Activated CD8-positive, alpha-beta memory T cell treated with anti-CD3 and anti-CD28 coated beads for 24 hours (primary cell): ENCODE measurements at places on chromosomes 5 and 9.
A peak's percentile ranks its signal among the peaks of the same experiment; 100 is the strongest.

- DNase-seq: no peak
Observed at GRCh38 chr5:111765613-111766571, 8.9 kb upstream of the NREP start.

DNA sequence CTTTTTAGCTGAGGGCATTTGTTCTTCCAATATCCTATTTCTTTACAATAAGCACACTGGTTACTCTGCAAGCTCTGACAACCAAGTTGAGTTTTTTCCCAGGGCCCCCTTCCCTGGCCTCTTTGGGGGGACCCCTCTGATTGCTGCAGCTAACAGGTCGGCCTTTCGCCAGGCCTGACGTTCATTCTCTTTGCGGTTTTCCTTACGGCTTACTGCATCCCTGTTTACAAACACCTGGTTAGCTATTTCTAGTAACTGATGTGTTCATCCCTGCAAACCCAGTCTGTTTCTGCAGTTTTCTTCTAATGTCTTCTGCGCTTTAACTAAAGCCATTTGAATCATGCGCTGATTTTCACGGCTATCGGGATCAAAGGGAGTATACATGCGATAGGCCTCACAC is 37.5 kb upstream of the PPP1R26 start:
- DNase-seq: no peak

DNA sequence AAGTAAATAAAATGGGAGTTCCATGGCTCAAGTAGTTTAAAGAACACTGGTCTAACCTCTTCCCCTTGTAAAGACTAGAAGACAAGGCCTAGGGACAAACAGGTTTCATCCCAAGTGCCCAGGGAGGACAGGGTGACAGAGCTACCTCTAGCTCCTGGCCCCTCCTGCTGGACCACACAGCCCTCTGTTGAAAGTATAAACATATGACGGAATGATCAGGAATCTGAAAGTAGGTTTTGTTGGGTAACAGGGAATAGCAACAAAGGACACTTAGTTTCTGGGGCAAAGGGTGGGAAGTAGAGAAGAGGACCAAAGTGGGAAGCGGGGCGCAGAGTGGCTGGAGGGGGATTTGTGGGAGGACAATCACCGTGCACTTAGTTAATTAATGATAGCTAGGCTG is 67.0 kb upstream of the DAB2IP start:
- DNase-seq: no peak

DNA sequence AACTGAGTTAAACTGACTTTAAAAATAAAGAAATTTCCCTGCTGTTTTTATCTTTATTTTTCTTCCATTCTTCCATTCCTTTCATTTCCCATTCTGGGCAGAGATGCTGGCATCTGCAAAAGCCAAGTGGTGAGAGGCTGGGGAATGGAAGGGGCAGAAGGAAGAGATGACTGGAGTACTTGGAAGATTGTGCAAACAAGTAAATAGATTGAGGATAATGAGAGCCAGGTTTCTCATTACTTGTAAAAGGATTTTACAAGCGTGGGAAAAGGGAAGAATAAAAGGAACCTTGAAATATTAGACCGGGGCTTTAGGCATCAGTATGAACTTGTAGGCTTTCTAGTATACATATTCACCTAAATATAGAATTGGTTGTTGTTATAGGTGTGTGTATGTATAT is 341.2 kb downstream of the CAAP1 start:
- no peak for DNase-seq

DNA sequence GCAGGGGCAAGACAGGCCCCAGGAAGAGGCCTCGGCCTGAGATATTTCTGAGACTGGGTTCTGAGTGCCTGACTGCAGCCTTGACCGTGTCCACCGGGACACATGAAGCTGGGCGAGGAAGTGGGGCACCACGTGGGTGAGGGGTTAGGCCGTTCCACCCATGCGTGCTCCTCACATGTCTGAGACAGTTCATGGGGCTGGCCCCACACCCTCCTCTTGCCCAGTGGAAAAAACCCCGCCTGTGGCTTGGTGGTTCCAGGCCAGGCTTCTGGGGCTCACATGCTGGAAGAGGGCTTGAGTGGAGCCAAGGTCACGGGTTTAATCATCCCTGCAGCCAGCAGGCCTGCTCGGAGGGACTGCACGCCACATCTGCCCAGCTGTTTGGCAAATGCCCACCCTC is 11.4 kb downstream of the HMCN2 start:
- DNase-seq: no peak

- DNase-seq: no peak
Observed at GRCh38 chr9:23492126-23493002, 333.7 kb downstream of the ELAVL2 start.

- DNase-seq: no peak
Observed at GRCh38 chr5:43573058-43573457, 16.2 kb upstream of the PAIP1 start.

DNA sequence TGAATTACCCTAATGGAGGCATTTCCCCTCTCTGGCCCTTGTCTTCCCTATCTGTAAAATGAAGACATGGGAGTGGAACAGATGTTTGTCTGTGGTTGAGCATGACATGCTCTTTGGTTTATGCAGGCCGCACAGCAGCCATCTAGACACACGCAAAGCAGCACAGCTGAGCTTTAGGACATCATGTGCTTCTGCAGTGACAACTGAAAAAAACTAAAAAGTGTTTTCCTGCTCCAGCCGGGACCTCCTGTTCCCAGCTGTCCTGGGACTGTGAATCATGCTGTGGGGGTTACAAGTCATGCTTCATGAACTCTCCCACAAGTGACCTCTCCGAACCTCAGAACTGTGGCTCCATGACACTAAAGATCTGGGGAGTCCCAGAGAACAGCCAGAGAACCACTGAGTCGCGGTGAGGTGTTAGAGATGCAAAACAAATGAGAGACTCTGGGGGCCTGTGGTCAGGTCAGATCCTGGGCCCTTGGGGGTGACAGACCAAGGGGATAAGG is 1.7 kb downstream of the SMIM3 start:
- DNase-seq: peak; percentile 70

GRCh38 chr9:113179839-113180238 is 29.0 kb downstream of the SLC31A2 start:
- DNase-seq: no peak

- DNase-seq: no peak
Observed at GRCh38 chr5:168903061-168903460, 323.9 kb upstream of the PANK3 start.

GRCh38 chr5:1077491-1078020 is 34.3 kb downstream of the SLC12A7 start:
- DNase-seq: no peak

DNA sequence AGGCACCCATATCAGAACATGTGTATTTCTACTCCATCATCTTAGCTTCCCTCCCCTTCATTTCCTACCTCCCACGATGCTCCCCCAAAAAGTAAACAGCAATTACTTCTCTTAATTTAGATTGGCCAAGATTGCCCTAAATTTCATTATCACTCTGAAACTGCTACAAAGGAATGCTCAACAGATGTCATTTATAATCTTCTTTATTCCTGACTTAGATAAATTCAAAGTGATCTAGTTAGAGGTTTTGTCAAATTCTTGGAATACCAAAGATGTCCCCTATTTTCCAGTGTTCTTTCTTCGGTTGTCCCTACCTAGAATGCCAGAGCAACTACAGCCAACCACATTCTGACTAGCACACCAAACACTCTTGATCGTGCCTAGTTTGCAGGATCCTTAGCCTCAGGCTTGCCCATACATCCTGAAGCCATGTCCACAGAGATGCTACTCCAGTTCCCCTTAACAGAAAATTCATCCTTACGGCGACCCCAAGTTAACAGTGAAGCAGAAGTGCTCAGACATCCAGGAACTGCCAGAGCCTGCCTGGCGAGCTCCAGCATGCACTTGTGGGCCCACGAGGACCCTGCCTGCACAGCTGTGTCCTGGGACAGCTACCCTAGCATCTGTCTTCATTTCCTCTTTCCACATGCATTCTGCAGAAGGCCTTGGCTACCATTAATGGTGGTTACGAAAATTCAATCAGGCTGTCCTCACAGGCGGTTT is 31.6 kb downstream of the DAP start:
- no peak for DNase-seq

- no peak for DNase-seq
Observed at GRCh38 chr5:157050050-157050449, 8.9 kb downstream of the HAVCR1 start.

GRCh38 chr5:22842574-22842973 is 10.6 kb downstream of the CDH12 start:
- no peak for DNase-seq

DNA sequence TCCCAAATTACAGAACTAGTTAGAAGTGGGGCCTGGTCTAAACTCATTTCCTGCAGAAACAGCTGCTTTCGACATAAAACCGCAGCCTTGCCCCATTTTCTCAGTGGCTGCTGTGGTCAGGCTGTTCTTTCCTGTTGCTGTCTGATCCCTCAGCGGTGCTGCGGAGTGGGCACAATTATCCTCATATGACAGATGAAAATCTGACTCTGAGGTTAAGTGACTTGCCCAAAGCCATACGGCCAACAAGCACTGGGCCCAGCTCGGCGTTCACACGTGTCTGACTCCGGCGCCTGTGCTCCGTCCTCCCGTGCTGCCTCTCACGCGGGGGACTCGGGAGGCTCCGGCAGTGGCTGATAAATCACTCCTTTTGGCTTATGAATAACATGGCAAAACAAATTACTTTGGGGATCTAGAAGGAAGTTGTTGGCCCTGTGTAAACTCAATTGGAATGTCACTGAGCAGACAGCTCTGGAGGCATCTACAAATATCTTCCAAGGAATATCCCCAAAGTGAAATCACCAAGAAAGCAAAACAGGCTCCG is 142.6 kb upstream of the LMX1B start:
- DNase-seq: peak; percentile 85

GRCh38 chr5:3212869-3213268 is 382.8 kb upstream of the IRX1 start:
- DNase-seq: no peak

DNA sequence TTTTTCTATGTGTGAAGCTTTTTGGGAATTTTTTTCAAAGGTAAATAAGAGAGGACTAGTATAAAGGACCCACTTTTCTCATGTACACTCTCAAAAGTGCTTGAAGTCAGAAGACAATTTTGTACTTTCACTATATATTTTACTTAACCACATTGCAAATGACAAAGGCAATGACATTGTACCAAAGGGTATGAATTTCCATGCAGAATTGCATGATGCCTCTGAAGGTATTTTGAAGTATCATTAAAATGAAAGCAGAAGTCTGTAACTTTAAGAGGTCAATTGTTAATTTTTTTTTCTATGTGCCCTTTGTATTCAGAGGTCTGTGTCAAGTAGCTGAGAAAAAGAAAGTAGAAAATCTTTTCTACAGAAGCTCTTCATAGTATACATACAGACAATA is 84.7 kb downstream of the ST8SIA4 start:
- no peak for DNase-seq

DNA sequence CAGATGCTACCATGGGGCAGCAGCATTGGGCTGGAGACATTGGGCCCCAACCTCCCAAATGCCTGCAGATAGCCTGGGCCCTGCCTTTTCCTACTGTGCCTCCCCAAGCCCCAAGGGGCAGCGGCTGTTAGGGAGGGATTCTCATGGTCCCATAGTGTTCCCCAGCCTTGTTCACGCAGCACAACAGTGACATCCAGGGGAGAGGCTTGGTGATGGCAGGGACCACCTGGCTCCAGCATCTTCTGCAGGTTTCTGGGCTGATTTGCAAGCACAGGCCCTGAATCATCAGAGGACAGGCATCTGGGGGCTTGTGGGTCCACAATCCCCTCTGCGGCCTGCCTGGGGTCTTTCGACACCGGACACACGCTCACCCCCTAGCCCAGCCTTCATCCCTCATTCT is 354.6 kb downstream of the SLIT3 start:
- DNase-seq: no peak

- DNase-seq: no peak
Observed at GRCh38 chr5:135174315-135175096, 140.5 kb upstream of the PITX1 start.

DNA sequence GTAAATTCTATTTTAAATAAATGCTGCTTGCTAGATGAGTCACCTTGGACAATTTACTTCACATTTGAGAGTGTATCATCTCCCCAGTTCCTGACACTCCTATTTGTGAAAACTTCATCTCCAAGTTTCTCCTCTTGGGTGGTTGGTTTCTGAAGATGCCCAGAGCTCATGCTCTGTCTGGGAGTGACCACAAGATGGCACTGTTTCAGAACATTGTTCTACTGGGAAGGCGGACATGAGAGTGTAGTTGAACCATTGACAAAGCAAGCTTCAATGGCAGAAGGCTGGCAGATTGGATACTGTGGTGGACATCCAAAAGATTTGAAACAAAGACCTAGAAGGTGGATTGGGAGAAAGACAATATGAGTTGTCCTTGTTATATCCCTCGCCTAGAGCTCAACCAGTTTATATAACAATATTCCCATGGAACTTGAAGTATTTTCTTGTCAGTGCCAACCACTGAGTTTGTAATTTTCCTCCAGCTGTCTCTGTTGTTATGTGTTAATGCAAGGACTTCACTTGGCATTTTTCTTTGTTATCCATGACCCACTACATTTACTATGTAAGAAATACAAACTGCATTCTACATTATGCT is 234.3 kb upstream of the ANKH start:
- DNase-seq: no peak

DNA sequence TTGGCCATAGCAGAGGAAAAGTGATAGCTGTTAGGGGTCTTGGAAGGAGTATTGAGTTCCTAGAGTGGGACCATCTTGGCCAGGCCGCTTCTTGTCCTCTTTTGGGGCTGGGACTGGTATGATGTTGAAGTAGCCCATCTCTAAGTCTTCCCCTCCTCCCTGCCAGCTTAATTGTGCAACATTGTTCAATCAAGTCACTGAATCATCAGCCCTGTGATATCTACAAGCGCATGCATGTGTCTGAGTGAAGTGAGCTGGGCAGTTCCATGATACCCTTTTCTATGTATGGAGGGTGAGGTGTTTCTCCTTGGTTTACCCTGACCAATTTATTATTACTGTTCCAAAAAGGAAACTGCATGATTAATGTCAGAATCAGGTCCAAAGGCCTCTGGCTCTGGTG is 112.2 kb downstream of the C9orf152 start:
- DNase-seq: no peak

DNA sequence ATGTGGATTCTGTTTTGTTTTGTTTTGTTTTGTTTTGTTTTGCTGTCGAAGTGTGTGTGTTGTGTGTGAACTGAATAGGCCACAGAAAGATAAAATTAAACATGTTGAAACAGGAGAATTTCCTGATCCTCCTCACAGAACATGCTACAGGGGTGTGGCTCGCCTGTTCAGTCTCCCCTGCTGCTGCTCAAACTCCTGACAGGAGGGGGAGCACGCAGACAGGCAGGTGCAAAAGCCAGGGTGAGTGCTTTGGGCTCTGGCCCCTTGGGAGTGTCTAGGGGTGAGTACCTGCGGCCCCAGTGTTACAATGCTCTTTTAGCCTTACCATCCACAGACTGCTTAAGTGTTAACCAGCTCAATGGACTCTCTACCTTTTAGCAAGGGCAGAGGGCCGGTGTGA is 473.5 kb downstream of the MAT2B start:
- DNase-seq: no peak

DNA sequence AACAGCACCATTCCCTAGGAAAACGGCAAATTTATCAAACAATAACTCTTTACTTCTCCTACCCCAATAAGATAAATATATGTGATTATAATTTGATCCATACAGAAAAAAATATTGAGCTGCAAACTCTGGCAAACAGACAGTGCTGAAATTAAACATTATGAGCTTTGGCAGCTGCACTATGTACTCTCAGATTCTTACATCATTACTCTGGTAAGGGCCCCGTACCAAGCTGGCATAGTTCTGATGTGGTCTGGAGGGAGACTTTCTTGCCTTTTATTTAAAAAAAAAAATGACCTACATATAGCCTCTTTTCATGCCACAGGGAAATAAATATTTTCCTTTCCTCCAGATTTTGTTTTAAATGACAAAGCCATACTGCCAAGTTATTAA is 95.0 kb downstream of the NR6A1 start:
- DNase-seq: no peak
